ENCODE measurements at places on chromosomes 16 and 17.

GRCh38 chr16:79434771-79435170 is 165.8 kb downstream of the MAF start:
- DNase-seq = no peak

DNA sequence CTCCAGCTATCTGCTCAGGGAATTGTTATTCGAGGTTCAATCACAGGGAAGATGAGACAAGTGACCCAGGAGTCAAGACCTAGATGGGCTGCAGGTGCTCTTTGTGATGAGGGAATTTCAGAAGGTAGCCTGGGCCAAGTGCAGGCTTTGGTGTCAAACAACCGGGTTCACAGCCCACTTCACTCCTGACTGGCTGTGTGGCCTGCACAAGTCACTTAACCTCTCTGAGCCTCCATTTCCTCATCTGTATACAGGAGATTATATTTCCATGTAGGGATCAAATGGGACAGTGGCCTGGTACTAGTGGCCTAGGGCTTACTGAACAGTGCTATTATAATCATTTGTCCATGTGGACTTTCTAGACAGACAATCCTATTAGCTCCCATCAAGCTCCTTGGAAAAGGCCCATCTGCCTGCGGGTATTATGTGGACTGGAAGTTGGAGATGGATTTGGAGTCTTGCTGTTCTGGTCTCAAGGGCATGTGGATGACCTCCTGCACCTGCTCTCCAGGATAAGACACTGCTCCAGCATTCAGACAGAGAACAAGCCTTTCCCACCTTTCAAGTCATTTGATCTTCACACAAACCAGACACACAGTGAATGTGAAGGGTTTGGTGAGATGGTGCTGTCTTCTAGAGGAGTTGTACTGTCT is 3.1 kb upstream of the MT1X start:
- no peak for DNase-seq

DNA sequence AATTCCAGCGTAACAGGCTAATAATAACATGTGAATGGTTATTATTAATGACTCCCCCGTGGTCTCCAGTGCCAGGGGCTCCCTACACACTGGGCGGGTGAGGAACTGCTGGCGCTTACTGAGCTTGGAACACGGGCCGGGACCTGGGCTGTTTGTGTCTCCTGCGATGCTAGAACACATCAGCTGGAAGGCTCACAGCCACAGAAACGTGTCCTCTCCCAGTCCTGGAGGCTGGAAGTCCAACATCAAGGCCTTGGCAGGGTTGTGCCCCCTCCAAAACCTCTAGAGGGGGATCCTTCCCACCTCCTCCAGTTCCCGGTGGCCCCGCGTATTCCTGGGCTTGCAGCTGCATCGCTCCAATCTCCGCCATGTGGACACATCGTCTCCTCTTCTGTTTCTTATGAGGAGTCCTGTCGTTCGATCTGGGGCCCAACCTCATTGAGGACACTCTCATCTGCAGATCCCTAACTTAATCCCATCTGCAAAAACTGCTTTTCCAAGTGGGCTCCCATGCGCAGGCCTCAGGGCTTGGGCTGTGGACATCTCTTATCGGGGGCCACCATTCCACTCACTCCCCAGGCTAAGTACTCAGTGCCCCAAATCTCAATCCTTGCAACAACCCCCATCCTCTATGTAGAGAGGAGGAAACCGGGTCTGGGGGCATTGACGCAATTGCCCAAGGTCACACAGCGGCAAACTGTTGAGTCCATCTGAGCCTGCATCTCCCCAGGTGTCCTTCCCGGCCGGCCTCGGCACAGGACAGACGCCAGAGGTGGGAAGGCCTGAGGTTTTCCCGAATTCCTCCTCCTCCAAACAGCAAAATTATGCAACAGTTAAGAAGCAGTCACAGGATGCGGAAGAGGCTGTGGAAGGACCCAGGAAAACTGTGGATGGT is 193.9 kb downstream of the IRF8 start:
- no peak for DNase-seq

- DNase-seq = no peak
Measured at GRCh38 chr17:31788956-31789355, 70.1 kb downstream of the COPRS start.

- DNase-seq = peak; percentile 45
Measured at GRCh38 chr16:85798901-85799496, 345 bp downstream of the EMC8 start.

GRCh38 chr16:31301708-31302400 is 42.1 kb downstream of the ITGAM start:
- no peak for DNase-seq

Measured in activated CD4-positive, alpha-beta memory T cell treated with anti-CD3 and anti-CD28 coated beads for 36 hours (primary cell).